ENCODE measurements at places on chromosomes 12 and 14.

DNA sequence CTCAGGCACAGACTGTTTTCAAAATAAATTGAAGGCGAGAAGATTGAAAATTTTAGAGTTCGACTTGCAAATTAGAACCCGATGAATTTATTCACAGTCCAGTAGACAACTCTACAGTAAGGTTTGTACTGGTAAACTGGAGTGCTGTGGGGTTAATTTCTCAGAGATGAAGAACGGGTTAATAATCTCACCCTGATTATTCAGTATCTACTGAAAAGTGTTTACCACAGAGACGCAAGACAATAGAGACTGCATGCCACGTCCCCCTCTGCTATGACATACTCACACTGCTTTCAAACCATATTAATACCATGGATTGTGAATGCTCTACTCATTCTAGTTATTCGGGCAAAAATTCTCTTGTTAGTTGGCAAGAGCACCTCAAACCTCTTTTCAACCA lies 36.1 kb downstream of the CFL2 start:
- no peak for DNase-seq

GRCh38 chr12:32603858-32604257 lies 75.2 kb upstream of the DNM1L start:
- no peak for DNase-seq

DNA sequence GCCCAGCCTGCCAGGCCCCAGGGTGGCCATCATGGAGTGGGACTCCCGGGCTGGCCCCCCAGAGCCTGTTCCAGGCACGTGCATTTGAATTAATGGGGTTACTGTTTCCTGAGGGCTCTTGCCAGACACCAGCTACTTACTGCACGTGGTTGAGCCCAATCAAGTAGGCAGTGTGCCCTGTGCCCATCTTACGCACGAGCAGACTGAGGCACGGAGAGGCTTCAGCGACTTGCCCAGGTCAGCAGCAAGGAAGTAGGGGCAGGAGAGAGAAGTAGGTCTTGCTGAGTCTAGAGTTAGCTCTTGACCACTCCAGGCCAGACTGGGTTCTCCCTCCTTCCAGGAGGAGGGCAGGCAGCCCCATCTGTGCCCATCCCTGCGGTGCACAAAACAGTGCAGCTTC lies 67.7 kb downstream of the DIO3 start:
- no peak for DNase-seq

DNA sequence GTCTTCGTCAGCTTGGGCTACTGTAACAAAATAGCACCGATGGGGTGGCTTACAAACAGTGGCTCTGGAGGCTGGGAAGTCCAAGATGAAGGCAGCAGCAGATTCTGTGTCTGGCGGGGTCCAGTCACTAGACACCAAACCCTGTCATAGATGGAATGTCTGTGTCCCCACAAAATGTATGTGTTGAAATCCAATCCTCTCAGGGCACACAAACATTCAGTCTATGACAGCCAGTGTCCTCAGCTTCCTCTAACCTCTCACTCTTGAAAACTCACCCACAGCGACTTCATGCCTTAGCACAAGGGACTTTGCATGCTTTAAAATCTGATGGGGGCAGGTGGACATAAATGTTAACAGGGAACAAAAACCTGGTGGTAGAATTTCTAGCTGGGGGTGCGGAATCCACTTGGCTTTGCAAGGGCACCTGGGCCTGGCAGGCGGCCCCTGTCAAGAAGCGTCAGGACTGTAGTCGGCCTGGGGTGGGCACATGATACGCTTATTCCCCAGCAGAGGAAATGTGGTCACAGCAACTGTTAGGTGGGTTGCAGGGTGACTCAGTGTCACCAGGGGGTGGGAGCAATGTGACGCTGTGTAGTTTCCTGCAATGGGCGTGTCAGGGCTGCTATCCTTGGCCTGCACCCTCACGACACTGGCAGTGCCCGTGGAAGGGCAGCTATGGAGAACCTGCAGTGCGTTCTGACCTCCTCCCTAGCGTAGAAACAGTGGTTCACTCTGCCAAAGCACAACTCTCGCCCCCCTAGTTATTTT lies 17.7 kb downstream of the RIN3 start:
- peak; percentile 81 for DNase-seq

GRCh38 chr12:31586728-31587127 lies 4.2 kb downstream of the DENND5B start:
- no peak for DNase-seq

- DNase-seq = no peak
Measured at GRCh38 chr12:125185311-125185739, 120.1 kb downstream of the AACS start.

- no peak for DNase-seq
Measured at GRCh38 chr12:27057543-27057942, 24.8 kb downstream of the C12orf71 start.

DNA sequence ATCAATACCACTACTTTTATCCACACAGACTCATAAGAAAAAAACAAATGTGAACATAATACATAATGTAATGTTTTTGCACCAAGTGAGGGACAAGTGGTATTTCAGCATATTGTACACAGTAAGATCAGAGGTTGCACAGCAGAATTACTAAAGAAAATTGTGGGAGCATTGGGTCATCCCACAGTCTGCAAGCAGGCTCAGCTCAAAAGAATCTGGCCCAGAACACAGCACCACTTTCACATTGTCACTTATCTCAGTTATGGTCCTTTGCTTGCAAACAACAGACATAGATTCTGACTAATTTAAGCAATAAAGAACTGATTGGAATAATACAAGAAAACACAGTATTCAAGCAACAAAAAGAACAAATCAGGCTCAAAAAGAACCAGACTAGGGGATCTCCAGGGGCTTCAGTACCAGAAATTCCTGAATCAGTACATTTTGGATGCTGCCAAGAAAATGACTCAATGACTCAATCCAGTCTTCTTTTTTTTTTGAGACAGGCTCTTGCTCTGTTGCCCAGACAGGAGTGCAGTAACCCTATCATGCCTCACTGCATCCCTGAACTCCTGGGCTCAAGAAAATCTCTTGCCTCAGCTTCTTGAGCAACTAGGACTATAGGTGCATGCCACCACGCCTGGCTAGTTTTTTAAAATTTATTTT lies 42.9 kb upstream of the EEA1 start:
- DNase-seq = no peak

- DNase-seq = no peak
Measured at GRCh38 chr12:113684053-113684907, 212.6 kb upstream of the LHX5 start.

GRCh38 chr12:132734206-132734605 lies 23.6 kb downstream of the PGAM5 start:
- DNase-seq = no peak

Data from effector memory CD8-positive, alpha-beta T cell (primary cell).